ENCODE measurements at places on chromosomes 7 and 10.

- no peak for DNase-seq
These were observed 112.0 kb downstream of the PFKFB3 start for GRCh38 chr10:6314620-6315205.

DNA sequence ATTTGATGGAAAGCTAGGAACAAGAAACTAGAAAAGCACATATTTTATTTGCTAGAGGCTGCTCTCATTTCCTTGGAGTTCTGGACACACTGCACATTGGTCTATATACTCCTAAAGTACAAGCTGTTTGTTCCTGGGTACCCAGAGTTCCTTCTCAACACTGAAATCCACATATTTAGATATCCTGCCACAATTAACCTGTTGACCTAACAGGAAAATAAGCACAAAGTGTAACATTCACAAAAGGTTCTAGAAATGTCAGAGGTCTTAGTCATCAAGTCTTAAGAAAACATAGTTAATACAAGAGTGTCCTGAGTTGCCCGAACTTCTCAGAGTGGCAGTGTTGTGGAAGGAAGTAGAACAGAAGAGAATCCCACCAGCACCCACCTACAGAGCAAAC, 115.6 kb downstream of the ELMO1 start:
- DNase-seq, result no peak

DNA sequence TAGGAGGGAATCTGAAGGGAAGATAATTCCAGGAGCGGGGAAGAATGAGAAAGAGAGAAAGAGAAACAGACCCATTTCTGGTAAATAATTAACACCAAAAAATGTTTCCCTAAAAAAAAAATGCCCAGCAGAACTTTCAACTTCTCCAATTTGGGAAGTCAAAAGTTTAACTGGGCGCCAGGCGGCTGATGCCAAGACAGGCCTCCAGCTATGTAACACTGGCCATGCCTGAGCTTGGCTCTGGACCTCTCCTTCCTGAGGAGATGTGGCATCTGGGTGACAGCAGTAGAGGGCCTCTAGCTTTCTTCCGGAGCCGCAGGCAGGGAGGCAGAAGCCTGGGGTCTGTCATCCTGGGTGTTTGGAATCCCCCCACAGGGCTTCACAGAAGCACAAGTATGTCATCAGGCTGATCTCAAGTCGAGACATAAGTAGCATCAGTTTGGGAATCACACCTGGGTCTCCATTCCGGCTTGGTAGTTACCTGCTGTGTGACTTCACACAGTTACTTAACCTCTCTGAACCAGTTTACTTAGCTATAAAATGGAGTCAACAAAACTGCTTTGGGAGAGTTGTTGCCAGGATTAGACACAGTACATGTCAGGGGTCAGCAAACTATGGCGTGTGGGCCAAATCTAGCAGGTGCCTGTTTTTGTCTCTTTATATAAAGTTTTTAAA, 50.5 kb upstream of the TCF7L2 start:
- no peak for DNase-seq

DNA sequence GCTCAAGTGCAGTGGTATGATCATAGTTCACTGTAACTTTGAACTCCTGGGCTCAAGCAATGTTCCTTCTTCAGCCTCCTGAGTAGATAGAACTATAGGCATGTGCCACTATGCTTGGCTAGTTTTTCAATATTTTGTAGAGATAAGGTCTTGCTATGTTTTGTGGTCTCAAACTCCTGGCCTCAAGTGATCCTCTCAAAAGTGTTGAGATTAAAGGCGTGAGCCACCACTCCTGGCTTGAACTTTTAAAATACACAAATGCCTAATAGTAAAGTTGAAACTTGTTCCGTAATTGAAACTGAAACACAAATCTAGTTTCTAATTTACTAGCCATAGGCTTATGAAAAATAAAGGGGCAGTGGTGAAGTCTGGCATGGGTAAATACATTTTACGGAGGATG, 65.7 kb downstream of the AP3M1 start:
- DNase-seq, result no peak

DNA sequence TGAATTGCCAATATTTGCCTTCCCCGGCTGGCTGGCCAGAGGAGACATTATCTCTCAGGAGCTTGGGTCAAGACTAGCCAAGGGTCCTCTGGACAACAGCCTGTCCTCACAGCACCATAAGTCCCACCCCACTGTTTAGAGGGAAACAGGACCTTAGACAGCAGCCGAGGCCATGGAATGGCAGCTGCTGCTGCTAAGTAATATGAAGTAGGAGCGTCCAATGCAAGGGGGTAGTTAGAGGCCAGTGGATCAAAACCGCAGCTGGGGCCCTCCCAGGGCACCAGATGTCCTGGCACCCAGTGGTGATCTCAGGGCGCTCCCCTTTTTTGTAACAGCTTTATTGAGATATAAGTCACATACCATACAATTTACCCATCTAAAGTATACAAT, 12.9 kb upstream of the KCP start:
- no peak for DNase-seq

DNA sequence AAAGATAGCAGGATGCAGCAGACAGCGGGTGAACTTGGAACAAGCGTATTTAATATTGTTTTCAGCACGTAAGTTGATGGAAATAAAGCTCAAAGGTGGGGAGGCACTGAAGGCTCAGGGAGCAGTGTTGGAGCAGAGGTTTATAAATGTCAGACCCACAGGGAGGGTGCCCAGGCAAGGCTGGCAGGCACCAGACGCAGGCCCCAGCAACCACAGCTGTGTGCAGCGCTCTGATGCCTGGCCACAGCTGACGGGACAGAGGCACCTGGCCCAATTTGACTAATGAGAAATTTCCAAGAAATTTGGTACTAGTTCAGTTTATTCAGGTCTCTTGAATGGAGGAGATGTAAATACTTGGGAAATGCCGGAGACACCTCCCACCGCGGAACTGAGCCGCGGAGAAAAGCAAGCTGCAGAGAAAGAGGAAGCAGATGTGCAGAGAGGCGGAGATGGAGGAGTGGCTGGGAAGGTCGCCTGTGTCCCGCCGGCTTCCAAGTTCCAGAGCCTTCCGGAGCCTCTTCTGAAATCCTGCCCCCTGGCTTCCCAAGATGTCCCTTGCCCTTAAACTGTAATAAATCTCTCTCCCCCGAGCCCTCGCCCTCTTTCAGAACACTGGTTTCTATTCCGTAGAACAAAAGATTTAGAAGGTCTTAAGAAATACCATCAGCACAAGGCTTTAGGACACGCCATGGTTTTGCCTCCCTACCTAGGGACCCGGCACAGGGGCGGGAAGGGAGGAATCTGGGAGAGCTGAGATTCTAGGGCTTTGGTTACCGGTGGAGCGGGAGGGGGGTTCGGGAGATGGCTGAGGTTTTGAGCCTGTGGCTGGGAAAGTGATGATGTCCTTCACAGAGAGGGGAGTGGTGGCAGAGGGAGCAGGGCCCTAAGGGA, 38.4 kb upstream of the PLXNA4 start:
- DNase-seq, result no peak

DNA sequence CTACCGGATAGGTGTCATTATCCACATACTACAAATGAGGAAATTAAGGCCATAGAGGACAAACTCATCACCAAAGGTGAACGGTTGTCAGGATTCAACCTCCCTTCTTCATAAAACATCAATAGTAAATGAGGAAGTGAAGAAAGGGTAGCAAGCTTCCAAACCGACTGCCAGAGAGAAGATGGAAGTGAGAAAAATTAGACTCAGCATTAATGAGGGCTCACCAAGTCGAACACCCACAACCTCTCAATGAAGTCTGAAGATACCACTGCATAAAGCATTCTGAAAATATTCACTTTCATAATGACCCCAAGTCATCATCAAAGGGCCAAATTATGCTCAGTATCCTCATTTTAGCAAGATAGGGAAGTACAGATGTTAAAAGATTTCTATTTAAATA, 29.6 kb downstream of the ABCB4 start:
- no peak for DNase-seq

DNA sequence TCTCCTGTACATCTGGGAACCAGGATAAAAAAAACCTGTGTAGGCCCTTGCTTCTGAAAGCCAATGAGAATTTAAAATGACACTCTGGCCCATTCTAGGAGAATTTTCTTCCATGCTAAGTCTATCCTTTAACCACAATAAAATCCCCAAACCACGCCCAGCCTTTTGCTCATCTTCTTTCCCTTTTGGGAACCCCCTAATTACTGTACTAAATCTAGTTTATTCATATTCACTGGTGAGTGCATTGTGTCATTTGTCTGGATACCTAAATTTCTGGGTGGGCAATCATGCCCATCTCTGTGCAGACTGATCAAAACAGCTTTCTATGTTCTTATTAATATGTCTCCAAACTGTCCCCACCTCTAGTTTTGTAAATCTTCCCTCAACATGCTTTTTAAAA, 11.7 kb upstream of the CDK14 start:
- no peak for DNase-seq

GRCh38 chr10:124231168-124232155, 138.1 kb upstream of the CHST15 start:
- no peak for DNase-seq

GRCh38 chr10:47374611-47375536, 9.2 kb downstream of the ZNF488 start:
- DNase-seq, result no peak

DNA sequence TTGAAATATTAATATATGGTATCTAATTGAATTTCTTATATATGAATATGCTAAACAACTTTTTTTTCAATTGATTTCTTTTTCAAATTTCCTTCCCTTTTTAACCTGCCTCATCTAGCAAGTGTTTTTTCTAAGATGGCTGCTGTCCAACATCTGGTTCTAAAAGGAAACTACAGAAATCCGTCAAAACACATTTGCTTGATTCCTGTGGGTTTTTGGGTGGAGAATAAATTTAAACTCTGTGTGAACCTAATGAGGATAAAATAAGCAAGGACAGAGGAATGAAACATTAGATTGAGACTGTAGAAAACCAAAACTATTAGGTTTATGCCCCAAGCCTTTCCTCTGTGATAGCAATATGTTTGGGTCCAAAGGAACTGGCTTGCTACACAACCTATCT, 75.5 kb upstream of the STARD3NL start:
- no peak for DNase-seq
